ENCODE measurements at places on chromosomes 4 and X.

- DNase-seq: peak; percentile 48
These were observed 265.7 kb downstream of the IQCM start for GRCh38 chr4:149549911-149550310.

DNA sequence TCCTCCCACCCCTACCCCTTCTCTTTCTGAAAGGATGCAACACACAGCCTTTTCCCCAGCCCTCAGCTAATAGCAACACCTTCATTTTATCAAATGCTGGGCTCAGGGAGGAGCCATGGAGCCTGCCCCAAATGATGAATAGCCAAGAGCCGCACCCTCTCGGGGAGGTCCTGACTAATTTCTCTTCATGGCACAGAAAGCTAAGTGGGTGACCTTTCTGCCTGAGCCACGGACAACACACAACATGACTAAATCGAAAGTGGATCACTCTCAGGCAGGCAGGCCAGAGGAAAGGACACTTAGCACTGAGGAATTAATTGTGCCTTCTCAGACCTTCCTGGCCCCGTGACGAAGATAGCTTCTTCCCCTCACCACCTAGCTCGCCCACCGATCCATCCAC, 165.1 kb upstream of the RAI2 start:
- DNase-seq: peak; percentile 18

DNA sequence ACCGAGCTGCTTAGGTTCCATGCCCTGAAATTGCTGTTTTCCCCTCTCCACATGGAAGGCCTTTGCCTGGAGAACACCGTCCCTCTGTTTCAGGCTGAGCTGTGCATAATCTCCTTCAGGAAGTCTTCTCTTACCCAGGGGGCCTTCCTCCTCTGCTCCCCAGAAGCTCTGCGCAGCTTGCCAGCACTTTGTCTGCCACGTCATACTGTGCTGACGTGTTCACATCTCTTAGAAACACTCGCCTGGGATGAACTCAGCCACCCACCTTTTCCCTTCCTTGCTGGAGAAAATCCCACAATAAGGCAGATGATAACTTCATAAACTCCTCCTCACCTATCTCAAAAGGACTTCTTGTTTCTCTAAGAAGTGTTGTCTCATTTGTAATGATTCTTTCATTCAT, 110.7 kb downstream of the ARHGAP10 start:
- no peak for DNase-seq

DNA sequence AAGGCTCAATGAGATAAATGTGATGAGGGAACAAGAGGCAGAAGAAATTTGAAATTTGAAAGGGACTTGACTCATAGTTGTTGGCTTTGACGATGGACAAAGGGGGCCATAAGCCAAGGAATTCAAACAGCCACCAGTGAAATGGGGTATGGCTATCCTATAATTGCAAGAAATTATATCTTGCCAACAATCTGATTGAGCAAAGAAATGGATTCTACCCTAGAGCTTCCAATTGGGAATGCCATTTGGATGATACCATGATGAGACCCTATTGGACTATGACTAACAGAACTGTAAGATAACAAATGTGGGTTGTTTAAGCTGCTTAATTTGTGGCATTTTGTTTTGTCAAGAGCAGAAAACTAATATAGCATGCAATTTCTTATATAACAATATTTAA, 270.1 kb upstream of the ARSJ start:
- no peak for DNase-seq

Measured in M059J (cell line).